ENCODE measurements at places on chromosomes 3 and 15. TPM values are rescaled to one million over a fixed set of nuclear protein-coding genes. Genes with fewer than 3 reads are reported as not detected.

GOLGA8R gene
- 2.9 TPM for total RNA-seq

GATA2 gene
- 2.3 TPM for total RNA-seq

LSAMP gene
- total RNA-seq: 1.0 TPM

MBNL1 gene
- total RNA-seq: 346 TPM

GRK7 gene
- not detected for total RNA-seq

RBM6 gene
- 40.1 TPM for total RNA-seq

ETFA gene
- total RNA-seq: 109 TPM

PPCDC gene
- 7.4 TPM for total RNA-seq

NANOGP8 gene
- total RNA-seq: not detected

CNTN3 gene
- 7.0 TPM for total RNA-seq

SV2B gene
- under 0.01 TPM for total RNA-seq

IMPG2 gene
- 0.33 TPM for total RNA-seq

TCTA gene
- 27.7 TPM for total RNA-seq

GP9 gene
- total RNA-seq: not detected

TMCO5A gene
- total RNA-seq: not detected

SLC35G2 gene
- 10.1 TPM for total RNA-seq

KCNH8 gene
- total RNA-seq: not detected

ZPLD1 gene
- 1.1 TPM for total RNA-seq

GOLGA8J gene
- total RNA-seq: not detected

SLC15A2 gene
- total RNA-seq: 0.26 TPM

SLC28A2 gene
- total RNA-seq: not detected

ACP3 gene
- total RNA-seq: 0.33 TPM

DUOXA1 gene
- 0.07 TPM for total RNA-seq

LSG1 gene
- total RNA-seq: 25.9 TPM

DYNLT2B gene
- 6.9 TPM for total RNA-seq

ACAD11 gene
- total RNA-seq: 57.7 TPM

CPA3 gene
- total RNA-seq: not detected

ADAMTSL3 gene
- total RNA-seq: 1.6 TPM

CELSR3 gene
- total RNA-seq: 0.91 TPM

SNTN gene
- not detected for total RNA-seq

MYZAP gene
- total RNA-seq: 0.07 TPM

PRRT3 gene
- total RNA-seq: 4.7 TPM

GRIP2 gene
- 0.46 TPM for total RNA-seq

VPS33B gene
- 18.2 TPM for total RNA-seq

DLL4 gene
- total RNA-seq: 0.07 TPM

ACTC1 gene
- total RNA-seq: 0.23 TPM

NSMCE3 gene
- total RNA-seq: 7.8 TPM

RPP25 gene
- 2.6 TPM for total RNA-seq

GHRL gene
- not detected for total RNA-seq

CMTM8 gene
- total RNA-seq: 0.78 TPM

SRGAP3 gene
- 7.6 TPM for total RNA-seq

AP2M1 gene
- total RNA-seq: 399 TPM

VPS8 gene
- total RNA-seq: 75.1 TPM

CACNA2D3 gene
- 0.03 TPM for total RNA-seq

EFCC1 gene
- not detected for total RNA-seq

LXN gene
- 52.5 TPM for total RNA-seq

SENP5 gene
- total RNA-seq: 44.0 TPM

GABPB1 gene
- total RNA-seq: 38.0 TPM

ANKRD34C gene
- not detected for total RNA-seq

PLSCR5 gene
- not detected for total RNA-seq

SLTM gene
- total RNA-seq: 44.4 TPM

NPAP1 gene
- total RNA-seq: not detected

VILL gene
- total RNA-seq: 7.2 TPM

NXPE3 gene
- total RNA-seq: 40.8 TPM

ST6GAL1 gene
- total RNA-seq: 22.6 TPM

FOXL2NB gene
- total RNA-seq: 0.03 TPM

CADM2 gene
- total RNA-seq: not detected

INSYN1 gene
- 3.3 TPM for total RNA-seq
